ENCODE measurements at places on chromosomes 3 and 15.

GRCh38 chr3:119690043-119690656 lies 12.7 kb upstream of the CFAP91 start:
- no peak for DNase-seq

GRCh38 chr15:69403594-69403993 lies 10.6 kb upstream of the KIF23 start:
- DNase-seq = no peak

DNA sequence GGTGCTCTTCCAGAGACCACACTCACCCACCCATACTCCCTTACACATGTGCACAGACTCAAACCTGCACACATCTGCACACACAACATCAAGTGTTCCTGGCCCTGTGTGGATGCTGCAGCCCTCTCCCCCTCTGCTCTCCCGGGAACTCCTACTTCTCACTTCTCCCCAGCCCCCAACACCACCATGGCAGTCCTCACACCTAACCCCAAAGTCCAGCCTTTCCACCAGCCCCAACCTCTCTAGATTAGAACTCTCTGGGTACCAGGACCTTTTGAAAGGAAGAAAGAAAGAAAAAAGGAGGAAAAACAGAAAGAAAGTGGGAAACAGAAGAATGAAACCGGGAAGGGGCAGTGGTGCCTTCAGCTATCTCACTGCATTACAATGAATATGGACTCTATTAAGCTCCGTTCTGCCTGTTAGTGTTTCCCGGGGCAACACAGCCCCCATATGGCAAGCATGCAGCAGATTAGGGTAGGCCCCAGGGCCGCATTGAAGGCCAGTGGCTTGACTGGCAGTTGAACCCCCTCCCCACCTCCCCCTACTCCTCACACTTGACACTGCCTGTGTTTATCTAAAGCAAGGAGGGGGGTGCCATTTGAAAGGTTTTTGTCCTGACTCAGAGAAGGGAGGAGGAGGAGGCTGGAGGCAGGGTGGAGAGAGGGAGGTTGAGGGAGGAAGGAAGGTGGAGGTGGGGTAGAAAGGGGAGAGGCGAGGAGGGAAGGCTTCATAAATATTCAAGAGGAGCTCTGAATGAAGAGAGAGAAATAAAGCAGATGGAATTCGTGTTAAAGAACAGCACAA lies 30.1 kb downstream of the BOC start:
- DNase-seq = no peak

GRCh38 chr3:71701251-71701762 lies 23.9 kb downstream of the EIF4E3 start:
- no peak for DNase-seq

DNA sequence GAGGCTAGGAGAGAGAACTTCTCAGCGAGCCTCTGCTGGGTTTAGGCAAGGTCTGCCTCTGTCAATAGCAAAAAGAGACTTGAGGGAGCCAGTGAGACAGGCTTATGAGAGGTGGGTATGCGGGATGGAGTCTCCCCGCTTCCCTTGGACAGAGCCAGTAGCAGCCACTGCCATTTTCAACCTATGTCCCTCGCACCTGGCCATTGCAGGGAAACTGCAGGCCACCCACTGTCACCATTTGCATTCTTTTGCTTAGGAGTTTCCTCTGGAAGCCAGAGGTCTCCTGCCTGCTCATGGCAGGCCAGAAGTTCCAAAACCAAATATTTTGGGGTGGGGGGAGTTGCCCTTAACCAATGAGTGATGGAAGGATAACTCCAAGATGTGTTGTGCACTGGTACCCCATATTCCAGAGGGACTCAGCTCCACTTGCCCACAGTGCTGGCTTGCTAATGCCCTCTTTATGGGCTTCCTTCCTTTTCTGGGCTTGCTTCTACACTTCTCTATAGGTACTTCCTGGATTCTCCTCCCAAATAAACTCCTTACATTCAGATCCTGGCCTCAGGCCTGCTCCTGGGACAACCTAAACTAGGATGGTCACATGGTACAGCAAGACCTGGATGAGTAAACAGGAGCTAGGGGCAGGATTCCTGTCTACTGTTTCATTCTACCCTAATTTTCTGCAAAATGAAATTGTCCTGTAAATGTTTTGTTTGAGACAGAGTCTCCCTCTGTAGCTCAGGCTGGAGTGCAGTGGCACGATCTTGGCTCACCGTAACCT lies 108.9 kb upstream of the PROK2 start:
- no peak for DNase-seq

GRCh38 chr15:93298901-93299300 lies 209.9 kb upstream of the RGMA start:
- no peak for DNase-seq

DNA sequence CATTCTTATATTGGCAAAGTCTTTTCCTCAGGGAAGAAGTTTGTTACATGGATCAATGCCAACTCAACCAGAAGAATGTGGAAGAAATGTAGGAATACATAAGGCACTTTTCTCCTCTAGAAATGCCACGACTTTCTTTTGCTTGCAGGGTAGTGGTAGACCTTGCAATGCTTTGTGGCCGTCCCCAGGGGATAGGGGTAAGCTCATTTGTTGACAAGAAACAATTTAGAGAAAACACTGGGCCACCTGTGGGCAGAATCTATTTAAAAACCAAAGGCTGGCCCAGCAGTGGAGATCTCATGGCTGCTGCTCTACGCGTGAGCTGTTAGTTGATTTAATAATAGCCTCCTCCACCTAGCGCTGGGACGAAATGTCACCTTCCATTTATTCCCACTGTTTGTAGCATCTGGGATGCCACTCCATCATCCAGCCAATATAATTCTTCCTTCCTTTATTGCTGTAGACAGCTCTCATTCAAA lies 64.6 kb upstream of the PFN2 start:
- DNase-seq = no peak

DNA sequence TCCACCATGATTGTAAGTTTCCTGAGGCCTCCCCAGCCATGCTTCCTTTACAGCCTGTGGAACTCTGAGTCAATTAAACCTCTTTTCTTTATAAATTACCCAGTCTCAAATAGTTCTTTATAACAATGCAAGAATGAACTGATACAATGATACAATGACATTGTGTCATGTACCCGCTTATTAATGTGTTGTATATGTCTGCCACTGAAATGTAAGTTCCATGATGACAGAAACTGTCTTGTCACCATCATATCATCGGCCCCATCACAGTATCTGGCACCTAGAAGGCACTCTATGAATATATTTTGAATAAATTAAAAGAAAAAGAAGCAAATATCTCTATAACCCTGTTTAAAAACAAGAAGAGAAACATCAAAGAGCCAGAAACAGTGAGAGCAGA lies 29.6 kb downstream of the FEZF2 start:
- no peak for DNase-seq

GRCh38 chr3:106629215-106629832 lies 747.9 kb upstream of the CCDC54 start:
- DNase-seq = no peak

DNA sequence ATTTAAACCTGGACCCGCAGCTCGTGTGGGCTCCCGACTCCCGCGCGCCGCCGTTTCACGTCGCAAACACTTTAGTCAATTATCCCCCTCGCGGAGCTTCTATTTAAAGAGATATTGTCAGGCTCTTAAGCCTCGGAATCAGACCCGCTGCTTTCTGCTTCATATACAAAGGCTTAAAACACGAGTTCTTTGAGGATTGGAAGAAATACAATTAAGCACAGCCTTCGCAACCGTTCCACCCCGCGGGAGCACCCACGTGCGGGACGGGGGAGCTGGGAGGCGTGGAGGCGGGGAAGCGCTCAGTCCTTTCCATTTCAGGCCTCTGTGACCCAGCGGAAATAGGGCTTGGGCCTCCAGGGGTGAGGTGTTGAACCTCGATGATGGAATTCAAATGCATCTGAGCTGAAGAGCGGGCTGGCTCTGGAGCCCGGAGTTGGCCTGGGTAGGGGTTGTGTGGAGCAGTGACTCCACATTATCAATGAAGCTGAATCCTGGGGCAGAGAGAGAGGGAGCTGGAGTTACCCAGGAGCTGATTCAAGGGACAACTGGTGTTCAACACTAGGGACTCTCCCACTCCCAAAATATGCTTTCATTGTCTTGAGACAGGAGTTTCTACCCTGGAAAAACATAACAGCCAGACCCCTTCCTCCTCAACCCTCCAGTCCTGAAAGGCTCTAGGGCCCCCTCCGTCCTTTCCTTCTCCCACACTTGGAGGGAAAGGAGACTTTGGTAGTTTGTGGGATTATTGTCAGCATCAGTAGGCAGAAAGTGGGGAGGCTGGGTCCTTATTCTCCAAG lies 2.4 kb downstream of the ANKRD63 start:
- DNase-seq = no peak

DNA sequence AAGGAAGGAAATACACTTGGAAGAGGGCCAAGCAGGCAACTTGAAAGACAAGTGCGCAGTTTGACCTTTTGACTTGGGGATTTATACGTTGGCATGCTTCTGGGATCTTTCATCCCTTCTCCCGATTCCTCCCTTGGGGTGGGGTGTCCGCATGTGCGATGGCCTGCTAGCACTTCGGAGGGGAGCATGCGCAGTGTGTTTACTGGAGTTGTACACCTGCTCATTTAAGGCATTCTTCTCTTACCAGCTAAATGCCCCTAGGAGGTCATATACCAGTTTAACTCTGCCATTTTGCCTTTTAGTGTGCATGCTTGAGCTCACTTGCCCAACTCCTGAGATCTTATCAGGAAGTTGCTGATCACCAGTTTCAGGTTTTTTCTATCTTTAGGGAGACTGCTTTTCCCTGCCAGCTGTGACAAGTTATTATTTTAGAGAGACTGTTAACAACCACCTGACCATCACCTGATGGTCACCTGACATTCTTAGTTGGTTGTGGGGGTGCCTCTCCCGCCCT lies 63.5 kb downstream of the BFSP2 start:
- DNase-seq = no peak

- no peak for DNase-seq
Observed at GRCh38 chr15:63599401-63600000, 2.3 kb downstream of the FBXL22 start.

GRCh38 chr3:191105418-191105817 lies 93.6 kb upstream of the OSTN start:
- no peak for DNase-seq

- no peak for DNase-seq
Observed at GRCh38 chr3:66898155-66898554, 100.0 kb upstream of the KBTBD8 start.

GRCh38 chr3:53046171-53047170 lies 598 bp upstream of the SFMBT1 start:
- DNase-seq = peak; percentile 52

DNA sequence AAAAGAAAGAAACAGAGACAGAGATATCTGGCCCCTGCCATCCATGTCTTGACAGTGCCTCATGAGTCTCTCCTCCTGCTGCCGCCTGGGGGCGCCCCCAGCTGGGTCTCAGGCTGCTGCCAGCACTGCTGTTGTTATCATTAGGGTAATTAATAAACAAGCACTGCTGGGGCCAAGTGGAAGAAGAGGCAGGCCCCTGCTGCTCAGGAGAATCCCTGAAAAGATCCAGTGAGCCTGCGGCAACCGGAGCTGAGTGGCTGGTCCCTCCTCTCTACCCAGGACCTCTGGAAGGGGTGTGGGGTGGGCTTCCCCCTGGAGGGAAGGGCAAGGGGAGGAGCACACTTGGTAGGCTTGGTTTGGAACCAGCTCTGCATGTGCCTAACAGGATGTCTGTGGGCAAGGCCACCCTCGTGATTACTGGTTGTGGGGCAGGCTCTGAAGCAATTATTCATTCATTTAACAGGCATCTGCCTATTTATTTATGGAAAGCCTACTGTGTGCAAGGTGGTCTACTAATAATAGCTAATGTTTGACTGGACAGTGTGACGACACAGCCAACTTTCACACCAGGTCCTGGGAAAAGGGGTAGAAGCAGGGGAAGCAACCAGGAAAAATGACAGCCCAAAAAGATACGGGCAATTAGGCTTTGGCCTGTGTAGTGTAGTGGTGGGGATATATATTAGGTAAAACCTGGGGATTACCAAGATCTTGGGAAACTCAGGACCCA lies 1.2 kb upstream of the TYRO3 start:
- DNase-seq = peak; percentile 47

- DNase-seq = no peak
Observed at GRCh38 chr15:88586401-88587162, 34.6 kb upstream of the AEN start.

DNA sequence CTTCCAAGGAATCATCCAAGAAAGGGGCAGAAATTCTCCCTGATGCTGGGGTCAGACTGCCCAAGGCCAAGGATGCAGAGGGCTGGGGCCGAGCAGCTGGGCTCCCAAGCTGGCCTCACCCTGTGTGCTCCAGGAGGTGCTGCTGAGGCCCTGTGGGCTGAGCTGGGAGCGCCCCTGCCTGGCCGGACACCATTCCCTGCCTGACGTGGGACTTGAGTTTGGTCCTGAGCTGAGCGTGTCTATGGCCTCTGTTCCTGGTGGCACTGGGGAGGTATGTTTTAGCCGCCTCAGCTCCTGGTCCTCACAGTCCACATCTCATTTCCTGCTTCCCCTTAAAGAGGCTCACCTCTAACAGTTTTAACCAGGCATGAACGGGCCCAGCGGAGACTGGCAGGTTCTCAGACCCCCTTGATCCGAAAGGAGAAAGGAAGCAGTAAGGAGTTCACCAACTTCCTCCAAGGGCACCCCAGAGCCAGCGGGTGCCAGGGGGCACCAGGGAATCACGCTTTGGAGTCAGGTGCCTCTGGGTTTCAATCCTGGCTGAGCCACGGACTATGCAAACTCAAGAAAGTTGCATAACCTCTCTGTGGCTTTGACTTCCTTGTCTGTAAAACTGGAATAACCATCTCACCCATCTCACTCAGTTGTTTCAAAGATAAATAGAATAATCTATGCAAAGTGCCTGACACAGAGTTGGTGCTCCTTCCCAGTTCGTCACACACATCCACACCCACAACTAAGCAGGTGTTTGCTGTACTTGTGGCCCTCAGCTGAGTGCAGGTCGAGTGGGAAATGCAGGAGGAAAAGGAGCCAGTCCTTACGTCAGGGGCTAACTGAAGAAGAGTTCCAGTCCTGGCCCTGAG lies 48.6 kb downstream of the SLC12A8 start:
- DNase-seq = no peak

DNA sequence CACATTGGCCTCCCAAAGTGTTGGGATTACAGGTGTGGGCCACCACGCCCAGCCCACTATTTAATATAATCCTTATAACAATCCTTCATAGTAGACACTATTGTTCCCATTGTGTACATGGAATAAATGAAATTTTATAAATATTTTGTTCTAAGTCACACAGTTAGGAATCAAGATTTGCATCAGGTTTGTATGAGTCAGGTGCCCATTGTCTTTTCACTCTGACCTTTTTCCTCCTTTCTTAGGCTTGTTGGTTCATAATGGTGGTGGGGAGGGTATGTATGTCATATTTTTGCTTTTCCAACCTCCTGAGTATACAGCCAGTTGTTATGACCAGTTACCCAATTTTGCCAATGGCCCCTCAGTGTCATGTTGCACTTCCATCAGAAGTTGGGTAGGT lies 18.0 kb upstream of the SLC30A4 start:
- no peak for DNase-seq
